ENCODE measurements at places on chromosomes 3 and 15.

GRCh38 chr3:138796761-138797160 lies 38.0 kb downstream of the PIK3CB start:
- no peak for DNase-seq

- DNase-seq, result no peak
Observed at GRCh38 chr3:64319391-64319790, 94.1 kb upstream of the PRICKLE2 start.

GRCh38 chr15:95929232-95929846 lies 401.2 kb upstream of the NR2F2 start:
- no peak for DNase-seq

GRCh38 chr3:18071833-18072232 lies 329.4 kb upstream of the TBC1D5 start:
- DNase-seq, result no peak

- no peak for DNase-seq
Observed at GRCh38 chr3:49663831-49664230, 10.3 kb upstream of the APEH start.

GRCh38 chr3:100521439-100521845 lies 29.0 kb downstream of the TMEM45A start:
- DNase-seq, result no peak

DNA sequence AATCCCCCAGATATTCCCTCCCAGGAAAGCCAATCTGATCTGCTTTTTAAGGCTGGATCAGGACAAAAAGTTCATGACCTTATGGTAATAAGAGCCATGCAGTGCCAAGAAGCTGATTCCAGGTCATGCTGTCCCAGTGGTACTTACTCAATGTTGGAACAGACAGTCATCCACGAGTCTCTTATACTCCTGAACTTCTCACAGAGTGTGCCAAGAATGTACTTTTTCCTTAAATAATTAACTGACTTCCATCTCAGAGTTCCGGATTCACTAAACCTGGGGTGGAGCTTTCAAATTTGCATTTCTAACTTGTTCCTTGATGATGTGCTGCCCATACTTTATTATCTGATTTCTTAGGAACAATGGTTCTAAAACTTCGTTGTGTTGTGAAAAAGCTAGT lies 3.4 kb upstream of the P3H2 start:
- DNase-seq, result no peak

Measured in lung microvascular endothelial cell (primary cell).